ENCODE measurements at places on chromosomes 2 and 18. TPM values are rescaled to one million over a fixed set of nuclear protein-coding genes. Genes with fewer than 3 reads are reported as not detected.

DNA sequence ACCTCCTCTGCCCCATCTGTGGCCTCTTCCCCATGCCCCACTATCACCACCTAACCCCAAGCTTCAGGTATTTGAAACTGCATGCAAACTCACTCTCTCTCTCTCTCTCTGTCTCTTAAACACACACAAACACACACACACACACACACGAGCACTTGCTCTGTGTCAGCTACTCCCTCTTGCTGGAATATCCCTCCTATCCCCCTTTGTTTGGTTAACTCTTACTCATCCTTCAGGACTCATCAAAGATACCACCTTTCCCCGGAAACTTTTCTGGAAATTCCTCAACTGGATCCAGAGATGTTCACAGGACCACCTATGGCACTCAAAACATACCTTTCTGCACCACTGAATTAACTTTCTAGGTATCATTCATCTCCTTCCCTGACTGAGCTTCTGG, 222.8 kb upstream of the TMEM200C start:
- H3K4me1 ChIP-seq = no peaks in the 10 kb centered on the region
- H3K4me3 ChIP-seq = no peak overlapping the region
- no peaks in the 10 kb centered on the region for H3K27me3 ChIP-seq
- DNase-seq = no peak
- no peaks in the 10 kb centered on the region for H3K36me3 ChIP-seq

- no peaks in the 10 kb centered on the region for H3K36me3 ChIP-seq
- no peaks in the 10 kb centered on the region for H3K27me3 ChIP-seq
- H3K4me1 ChIP-seq = no peaks in the 10 kb centered on the region
- H3K4me3 ChIP-seq = no peak overlapping the region
These were observed 256.0 kb downstream of the DCDC2C start for GRCh38 chr2:3959372-3959771.

GRCh38 chr2:88350331-88351248, 101.9 kb downstream of the FOXI3 start:
- peaks cover 15% of the 10 kb centered on the region for H3K27me3 ChIP-seq
- DNase-seq = peak; percentile 69
- H3K36me3 ChIP-seq = no peaks in the 10 kb centered on the region
- peak overlapping the region; percentile 39 for H3K4me3 ChIP-seq

DNA sequence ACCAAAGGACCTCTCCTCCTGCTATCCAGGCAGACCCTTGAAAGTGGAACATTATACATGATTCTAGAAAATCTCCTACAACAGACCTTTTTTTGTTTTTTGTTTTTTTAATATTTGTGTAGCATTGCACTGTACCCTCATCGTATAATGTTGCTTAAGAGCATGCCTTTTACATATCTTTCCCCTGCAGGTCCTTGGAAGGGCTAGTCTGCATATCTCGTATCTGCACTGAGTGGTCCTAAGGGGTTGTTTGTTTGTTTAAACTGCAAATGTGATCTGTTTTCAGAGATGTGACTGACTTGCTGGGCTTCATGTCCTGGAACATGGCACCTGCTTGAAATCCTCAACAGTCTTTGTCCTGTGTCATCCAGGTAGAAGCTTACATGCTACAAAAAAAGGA, 204.1 kb downstream of the FAM210A start:
- no peak for DNase-seq
- H3K27me3 ChIP-seq = no peaks in the 10 kb centered on the region
- H3K4me1 ChIP-seq = no peaks in the 10 kb centered on the region
- H3K36me3 ChIP-seq = peaks cover 26% of the 10 kb centered on the region

GRCh38 chr18:35167857-35168256, 73.0 kb upstream of the ZNF397 start:
- H3K4me3 ChIP-seq = no peak overlapping the region
- no peak for DNase-seq
- H3K4me1 ChIP-seq = no peaks in the 10 kb centered on the region
- no peak overlapping the region for H3K27ac ChIP-seq

DNA sequence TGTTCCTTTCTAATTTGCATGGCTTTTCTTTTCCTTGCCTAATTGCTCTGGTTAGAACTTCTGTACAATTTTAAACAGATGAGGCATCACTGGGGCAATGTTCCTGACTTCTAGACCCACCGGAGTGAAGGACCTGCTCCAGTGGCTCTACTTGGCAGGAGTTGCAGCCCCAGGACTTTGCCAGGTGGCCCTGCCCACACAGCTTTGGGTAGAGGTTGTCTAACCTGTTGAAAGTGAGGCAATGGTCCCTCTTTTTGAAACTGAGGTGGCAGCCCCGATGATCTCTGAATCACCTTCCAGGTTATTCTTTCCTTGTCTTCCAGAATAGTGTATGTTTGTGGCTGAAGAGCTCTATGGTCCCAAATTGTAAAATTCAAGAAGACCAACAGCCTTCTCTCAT, 29.9 kb upstream of the ZNF512 start:
- H3K4me1 ChIP-seq = no peaks in the 10 kb centered on the region
- H3K36me3 ChIP-seq = no peaks in the 10 kb centered on the region
- DNase-seq = no peak

GRCh38 chr2:127187081-127187775, 32.9 kb downstream of the CYP27C1 start:
- H3K4me3 ChIP-seq = no peak overlapping the region
- no peak for DNase-seq
- H3K36me3 ChIP-seq = no peaks in the 10 kb centered on the region
- H3K27ac ChIP-seq = no peak overlapping the region
- H3K4me1 ChIP-seq = peaks cover 8% of the 10 kb centered on the region

DNA sequence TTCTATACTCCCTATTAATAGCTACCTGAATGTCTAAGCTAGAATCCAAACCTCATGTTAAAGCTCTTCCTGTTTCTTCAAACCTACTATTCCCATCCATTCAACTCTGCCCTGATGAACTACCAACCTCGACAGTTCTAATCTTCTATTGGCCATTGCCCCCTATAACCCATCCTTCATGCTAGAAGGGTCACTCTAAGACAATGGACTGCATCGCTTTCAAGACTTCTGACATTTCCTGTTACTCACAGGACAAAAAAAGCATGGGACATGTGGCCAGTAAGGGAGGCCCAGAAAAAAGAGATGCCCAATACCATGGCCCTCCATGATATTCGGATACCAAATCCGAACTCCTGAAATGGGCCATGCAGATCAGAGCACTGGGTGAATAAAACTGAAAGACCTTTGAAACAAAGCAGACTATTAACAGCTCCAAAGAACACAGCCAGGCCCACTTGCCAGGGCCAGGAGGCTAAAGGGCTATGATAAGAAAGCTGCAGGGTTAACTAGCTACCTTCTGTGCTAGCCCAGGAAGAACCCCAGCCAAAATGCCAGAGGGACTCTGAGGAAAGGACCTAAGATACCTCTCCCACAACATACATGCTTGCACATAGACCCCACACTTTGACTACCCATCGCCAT, 4.5 kb downstream of the B4GALT6 start:
- no peak overlapping the region for H3K27ac ChIP-seq
- no peak overlapping the region for H3K4me3 ChIP-seq
- peaks cover 42% of the 10 kb centered on the region for H3K27me3 ChIP-seq
- DNase-seq = no peak
- peaks cover 8% of the 10 kb centered on the region for H3K4me1 ChIP-seq

- H3K4me3 ChIP-seq = no peak overlapping the region
- no peak for DNase-seq
- H3K4me1 ChIP-seq = no peaks in the 10 kb centered on the region
- no peaks in the 10 kb centered on the region for H3K36me3 ChIP-seq
- H3K27ac ChIP-seq = no peak overlapping the region
- H3K27me3 ChIP-seq = no peaks in the 10 kb centered on the region
These were observed 285.3 kb downstream of the GRB14 start for GRCh38 chr2:164335947-164336346.

GRCh38 chr2:197799068-197799467, 5.3 kb upstream of the PLCL1 start:
- H3K36me3 ChIP-seq = no peaks in the 10 kb centered on the region
- H3K27me3 ChIP-seq = peaks cover 17% of the 10 kb centered on the region
- H3K27ac ChIP-seq = no peak overlapping the region
- no peak for DNase-seq
- peaks cover 9% of the 10 kb centered on the region for H3K4me1 ChIP-seq

GRCh38 chr18:49177812-49178211, 227.0 kb upstream of the SMAD7 start:
- no peak overlapping the region for H3K27ac ChIP-seq
- peaks cover 19% of the 10 kb centered on the region for H3K4me1 ChIP-seq
- peaks cover 4% of the 10 kb centered on the region for H3K27me3 ChIP-seq
- no peak overlapping the region for H3K4me3 ChIP-seq
- DNase-seq = no peak
- H3K36me3 ChIP-seq = peaks cover 1% of the 10 kb centered on the region

The LRP2 gene
- total RNA-seq = 0.02 TPM

The DGUOK gene
- total RNA-seq = 72.3 TPM

The DCDC2C gene
- total RNA-seq = not detected

The MOCOS gene
- 0.17 TPM for total RNA-seq
